ENCODE measurements at places on chromosomes 4 and X.

DNA sequence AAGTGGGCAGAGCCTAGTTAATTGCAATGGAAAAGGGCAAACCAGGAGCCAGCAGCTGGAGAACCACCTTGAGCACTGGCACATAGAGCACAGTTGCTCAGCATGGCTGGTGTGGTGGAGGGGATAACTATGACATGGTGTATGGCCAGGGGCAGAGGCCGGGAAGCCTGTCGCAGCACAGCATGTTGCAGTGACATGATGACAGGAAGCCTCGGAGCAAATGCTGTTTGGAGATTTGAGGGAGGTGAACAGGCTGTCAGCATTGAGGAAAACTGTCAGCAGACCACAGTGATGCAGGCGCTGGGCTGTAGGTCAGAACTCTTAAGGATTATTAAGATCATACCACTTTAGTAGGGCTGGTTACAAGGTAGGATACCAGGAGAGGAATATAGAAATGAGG lies 228.7 kb downstream of the CBR4 start:
- DNase-seq = no peak

- no peak for DNase-seq
These were observed 32.9 kb downstream of the CHM start for GRCh38 chrX:86014421-86014820.

DNA sequence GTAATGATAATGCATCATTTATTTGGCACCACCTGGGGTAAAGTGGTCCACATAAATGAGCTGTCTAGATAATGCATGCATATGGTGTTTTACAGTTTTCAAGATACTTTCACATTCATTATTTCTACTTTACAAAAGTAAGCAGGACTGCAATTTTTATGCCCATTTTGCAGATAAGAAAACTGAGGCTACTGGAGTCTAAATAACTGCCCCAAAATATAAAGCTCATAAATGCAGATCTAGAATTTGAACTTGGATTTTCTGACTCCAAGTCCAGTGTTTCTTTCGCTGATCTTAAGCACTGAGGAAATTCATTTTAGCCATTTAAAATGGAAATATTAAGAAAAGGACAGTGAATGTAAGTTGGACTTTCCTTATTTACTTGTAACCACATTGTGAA lies 36.5 kb downstream of the GPC3 start:
- no peak for DNase-seq

DNA sequence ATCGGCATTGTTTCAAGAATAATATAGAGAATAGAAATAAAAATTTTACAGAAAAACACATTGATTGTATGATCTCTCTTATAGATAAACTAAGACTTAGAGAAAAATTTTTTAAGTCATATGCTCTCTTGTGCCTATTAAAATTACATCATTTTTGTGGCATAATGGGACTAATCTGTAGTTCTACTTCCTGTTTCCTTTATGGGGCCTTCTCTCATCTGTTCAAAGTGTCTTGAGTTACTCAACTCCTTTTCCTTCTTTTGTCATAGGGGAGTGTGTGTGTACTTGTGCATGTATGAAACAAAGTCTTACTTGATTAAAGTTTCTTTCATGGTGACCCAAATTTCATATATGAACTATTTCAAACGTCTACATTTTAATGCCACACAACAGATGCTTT lies 1448.9 kb upstream of the TENM3 start:
- no peak for DNase-seq

GRCh38 chr4:156751486-156751885 lies 220.1 kb downstream of the PDGFC start:
- DNase-seq = no peak

- DNase-seq = no peak
These were observed 1.8 kb downstream of the FLNA start for GRCh38 chrX:154372612-154373022.

- no peak for DNase-seq
These were observed 392.2 kb upstream of the ZFP42 start for GRCh38 chr4:187603093-187604025.

DNA sequence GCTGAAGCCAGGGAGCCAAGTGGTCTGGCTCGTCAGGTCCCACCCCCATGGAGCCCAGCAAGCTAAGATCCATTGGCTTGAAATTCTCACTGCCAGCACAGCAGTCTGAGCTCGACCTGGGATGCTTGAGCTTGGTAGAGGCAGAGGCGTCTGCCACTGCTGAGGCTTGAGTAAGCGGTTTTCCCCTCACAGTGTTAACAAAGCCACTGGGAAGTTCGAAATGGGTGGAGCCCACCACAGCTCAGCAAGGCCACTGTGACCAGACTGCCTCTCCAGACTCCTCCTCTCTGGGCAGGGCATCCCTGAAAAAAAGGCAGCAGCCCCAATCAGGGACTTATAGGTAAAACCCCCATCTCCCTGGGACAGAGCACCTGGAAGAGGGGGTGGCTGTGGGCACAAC lies 353.8 kb downstream of the NAP1L3 start:
- no peak for DNase-seq

Measured in stimulated activated CD4-positive, alpha-beta T cell treated with anti-CD3 and anti-CD28 coated beads, Interleukin-1b, Interleukin-23, amount 100 ng/mL, for 24 hours (primary cell).